Right renal cortex interstitium (tissue), 3 donors: ENCODE measurements at places on chromosomes 1 and 21. TPM values are rescaled to one million over a fixed set of nuclear protein-coding genes. Genes with fewer than 3 reads are reported as not detected.

The UTS2 gene
- 0.12 TPM for polyA plus RNA-seq

- no peak for DNase-seq
These were observed 19.3 kb upstream of the FOXO6 start for GRCh38 chr1:41341772-41342562.

DNA sequence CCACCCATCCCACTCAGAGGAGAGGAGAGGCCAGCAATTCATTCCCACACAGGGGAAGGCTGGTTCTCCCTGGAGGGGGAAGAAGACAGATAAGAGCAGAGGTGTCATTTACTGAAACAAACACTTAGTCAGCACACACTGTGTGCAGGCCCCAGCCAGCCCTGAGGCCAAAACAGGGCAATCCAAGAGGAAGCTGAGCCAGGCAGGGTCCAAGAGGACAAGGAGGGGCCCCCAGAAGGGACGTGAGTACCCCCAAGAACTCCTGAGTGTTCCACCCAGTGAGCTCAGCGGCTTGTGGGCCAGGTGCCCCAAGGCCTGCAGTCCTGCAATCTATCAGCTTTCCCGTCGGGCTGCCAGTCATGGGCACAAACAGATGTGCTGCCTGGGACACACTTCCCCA is 15.8 kb downstream of the ADGRB2 start:
- DNase-seq = no peak

- DNase-seq = no peak
These were observed 160.9 kb downstream of the GABPA start for GRCh38 chr21:25895565-25896205.
